ENCODE measurements at places on chromosomes 5 and 9. TPM values are rescaled to one million over a fixed set of nuclear protein-coding genes. Genes with fewer than 3 reads are reported as not detected.
A peak's percentile ranks its signal among the peaks of the same experiment; 100 is the strongest.

- no peak overlapping the region for H3K4me3 ChIP-seq
- no peaks in the 10 kb centered on the region for H3K4me1 ChIP-seq
- no peaks in the 10 kb centered on the region for H3K27me3 ChIP-seq
- no peaks in the 10 kb centered on the region for H3K36me3 ChIP-seq
- no peak for DNase-seq
Measured at GRCh38 chr5:139088024-139088423, 110.1 kb downstream of the SIL1 start.

- no peaks in the 10 kb centered on the region for H3K27me3 ChIP-seq
- H3K4me3 ChIP-seq, result no peak overlapping the region
- no peaks in the 10 kb centered on the region for H3K4me1 ChIP-seq
- DNase-seq, result no peak
Measured at GRCh38 chr9:38272710-38273109, 119.8 kb upstream of the ALDH1B1 start.

GRCh38 chr5:5658226-5658625, 235.7 kb downstream of the ICE1 start:
- H3K36me3 ChIP-seq, result no peaks in the 10 kb centered on the region
- no peak overlapping the region for H3K27ac ChIP-seq
- no peak overlapping the region for H3K4me3 ChIP-seq
- H3K4me1 ChIP-seq, result no peaks in the 10 kb centered on the region

GRCh38 chr5:127311781-127312525, 21.4 kb downstream of the MEGF10 start:
- H3K4me1 ChIP-seq, result no peaks in the 10 kb centered on the region
- DNase-seq, result no peak
- H3K36me3 ChIP-seq, result no peaks in the 10 kb centered on the region
- H3K27me3 ChIP-seq, result no peaks in the 10 kb centered on the region
- no peak overlapping the region for H3K4me3 ChIP-seq

DNA sequence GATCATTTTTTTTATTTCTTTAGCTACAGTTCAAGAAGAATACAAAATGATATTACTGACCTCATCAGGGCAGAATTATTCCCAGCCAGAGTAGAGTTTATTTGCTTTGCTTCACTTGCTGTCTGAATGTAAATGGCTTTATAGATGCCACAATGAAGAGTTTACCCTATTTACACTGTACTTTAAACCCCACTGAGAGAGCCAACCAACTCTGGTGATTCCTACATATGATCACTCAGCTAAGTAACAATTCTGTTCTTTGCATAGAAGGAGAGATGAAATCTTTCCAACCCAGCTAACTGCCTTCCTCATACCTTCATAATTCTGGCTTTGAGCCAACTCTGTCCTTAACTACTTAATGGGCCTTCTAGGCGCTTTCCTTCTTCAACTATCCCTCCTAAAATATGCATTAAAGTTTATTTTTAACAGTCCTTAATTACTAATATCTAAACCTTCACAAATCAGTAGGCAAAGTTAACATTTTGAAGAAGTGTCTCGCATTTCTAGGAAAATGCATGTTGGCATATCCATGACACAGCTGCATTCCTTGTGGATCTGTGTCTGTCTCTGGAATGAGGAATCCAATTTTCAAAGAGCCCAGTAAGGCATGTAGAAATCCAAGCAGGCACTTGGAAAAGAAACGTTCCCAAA, 284.8 kb upstream of the GRAMD2B start:
- no peaks in the 10 kb centered on the region for H3K36me3 ChIP-seq
- no peaks in the 10 kb centered on the region for H3K4me1 ChIP-seq
- H3K27ac ChIP-seq, result no peak overlapping the region
- no peak overlapping the region for H3K4me3 ChIP-seq
- no peaks in the 10 kb centered on the region for H3K27me3 ChIP-seq

DNA sequence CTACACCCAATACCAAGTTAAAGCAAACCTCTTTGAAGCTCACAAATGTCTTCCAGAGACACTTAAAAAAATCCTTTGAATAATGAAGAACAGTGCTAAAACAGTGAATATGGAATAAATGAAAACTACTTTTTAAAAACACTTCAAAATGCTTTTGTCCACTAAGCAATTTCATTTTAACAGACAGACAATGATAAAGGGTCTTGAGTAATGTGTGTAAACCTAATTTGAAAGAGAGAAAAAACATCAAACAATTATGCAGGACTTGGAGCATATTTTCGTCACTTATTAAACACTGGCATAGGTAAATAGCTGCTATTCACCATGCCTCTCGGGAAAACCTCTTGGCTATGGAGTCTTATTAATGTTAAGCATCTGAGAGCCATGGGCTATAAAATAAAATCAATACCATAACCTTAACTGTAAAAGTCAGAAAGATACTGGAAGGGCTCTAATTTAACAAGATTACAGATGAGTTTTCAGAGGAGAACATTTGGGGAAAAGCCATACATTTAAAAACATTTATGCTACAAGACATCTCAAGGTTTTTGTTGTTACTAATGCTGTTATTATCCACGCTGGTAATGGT, 177.8 kb downstream of the NFIB start:
- H3K4me1 ChIP-seq, result no peaks in the 10 kb centered on the region
- DNase-seq, result no peak
- H3K4me3 ChIP-seq, result no peak overlapping the region

GRCh38 chr9:26561928-26562327, 330.7 kb downstream of the CAAP1 start:
- DNase-seq, result no peak
- H3K27ac ChIP-seq, result no peak overlapping the region
- no peak overlapping the region for H3K4me3 ChIP-seq
- no peaks in the 10 kb centered on the region for H3K4me1 ChIP-seq

GRCh38 chr5:159850160-159850559, 66.1 kb upstream of the ADRA1B start:
- no peaks in the 10 kb centered on the region for H3K27me3 ChIP-seq
- peaks cover 5% of the 10 kb centered on the region for H3K4me1 ChIP-seq
- H3K4me3 ChIP-seq, result no peak overlapping the region
- no peaks in the 10 kb centered on the region for H3K36me3 ChIP-seq
- DNase-seq, result peak; percentile 88
- H3K27ac ChIP-seq, result peak overlapping the region; percentile 74

DNA sequence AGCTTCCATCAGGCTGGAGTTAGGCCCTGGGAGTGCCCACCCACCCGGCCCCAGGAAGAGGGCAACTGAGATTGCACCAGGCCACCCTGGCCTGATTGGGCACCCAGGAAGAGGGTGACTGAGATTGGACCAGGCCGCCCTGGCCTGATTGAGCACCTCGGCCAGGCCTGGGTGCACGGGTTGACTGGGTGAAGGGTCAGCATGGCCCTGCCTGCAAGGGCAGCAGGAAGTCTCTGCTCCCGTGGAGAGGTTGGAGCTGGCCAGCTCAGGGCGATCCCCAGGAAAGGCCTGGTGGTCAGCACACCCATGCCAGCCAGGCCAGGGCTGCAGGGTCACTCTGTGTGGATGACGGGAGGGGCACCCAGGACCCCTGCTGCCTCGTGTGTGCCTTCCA, 11.8 kb downstream of the ADAMTSL2 start:
- no peaks in the 10 kb centered on the region for H3K27me3 ChIP-seq
- DNase-seq, result no peak
- no peaks in the 10 kb centered on the region for H3K36me3 ChIP-seq

- no peaks in the 10 kb centered on the region for H3K27me3 ChIP-seq
- no peaks in the 10 kb centered on the region for H3K36me3 ChIP-seq
- DNase-seq, result no peak
- no peak overlapping the region for H3K4me3 ChIP-seq
- no peaks in the 10 kb centered on the region for H3K4me1 ChIP-seq
Measured at GRCh38 chr5:35668319-35668718, 50.7 kb downstream of the SPEF2 start.

DNA sequence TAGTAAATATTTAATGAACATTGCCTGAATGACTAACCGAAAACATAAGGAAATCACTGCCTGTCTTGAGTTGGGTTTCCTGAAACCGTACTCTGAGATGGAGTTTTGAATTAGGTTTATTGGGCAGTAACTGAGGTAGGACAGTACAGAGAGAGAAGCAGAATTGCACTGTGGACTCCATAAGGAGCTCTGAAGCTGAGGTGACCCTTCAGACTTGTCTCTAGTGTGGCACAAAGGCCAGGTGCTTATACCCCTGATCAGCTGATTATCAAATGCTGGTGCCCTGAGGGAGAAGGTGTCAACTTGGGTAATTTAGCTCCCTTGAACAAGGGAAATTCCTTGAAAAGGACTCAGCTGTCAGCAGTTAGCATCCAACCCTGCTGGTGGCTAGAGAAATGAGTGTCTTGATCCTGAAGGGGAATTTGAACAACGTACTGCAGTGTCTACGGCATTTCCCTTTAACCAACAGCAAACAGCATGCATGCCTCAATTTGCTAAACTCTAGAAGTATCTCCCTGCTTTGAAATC, 135.0 kb upstream of the SMARCA2 start:
- H3K36me3 ChIP-seq, result no peaks in the 10 kb centered on the region
- no peaks in the 10 kb centered on the region for H3K4me1 ChIP-seq
- H3K4me3 ChIP-seq, result no peak overlapping the region
- no peak overlapping the region for H3K27ac ChIP-seq
- DNase-seq, result no peak
- H3K27me3 ChIP-seq, result no peaks in the 10 kb centered on the region

ITK gene
- 0.88 TPM for total RNA-seq

KCNMB1 gene
- 42.6 TPM for total RNA-seq

EQTN gene
- 0.97 TPM for total RNA-seq

Data from uterus (tissue), 4 donors.